ENCODE measurements at places on chromosomes 2 and 18.

DNA sequence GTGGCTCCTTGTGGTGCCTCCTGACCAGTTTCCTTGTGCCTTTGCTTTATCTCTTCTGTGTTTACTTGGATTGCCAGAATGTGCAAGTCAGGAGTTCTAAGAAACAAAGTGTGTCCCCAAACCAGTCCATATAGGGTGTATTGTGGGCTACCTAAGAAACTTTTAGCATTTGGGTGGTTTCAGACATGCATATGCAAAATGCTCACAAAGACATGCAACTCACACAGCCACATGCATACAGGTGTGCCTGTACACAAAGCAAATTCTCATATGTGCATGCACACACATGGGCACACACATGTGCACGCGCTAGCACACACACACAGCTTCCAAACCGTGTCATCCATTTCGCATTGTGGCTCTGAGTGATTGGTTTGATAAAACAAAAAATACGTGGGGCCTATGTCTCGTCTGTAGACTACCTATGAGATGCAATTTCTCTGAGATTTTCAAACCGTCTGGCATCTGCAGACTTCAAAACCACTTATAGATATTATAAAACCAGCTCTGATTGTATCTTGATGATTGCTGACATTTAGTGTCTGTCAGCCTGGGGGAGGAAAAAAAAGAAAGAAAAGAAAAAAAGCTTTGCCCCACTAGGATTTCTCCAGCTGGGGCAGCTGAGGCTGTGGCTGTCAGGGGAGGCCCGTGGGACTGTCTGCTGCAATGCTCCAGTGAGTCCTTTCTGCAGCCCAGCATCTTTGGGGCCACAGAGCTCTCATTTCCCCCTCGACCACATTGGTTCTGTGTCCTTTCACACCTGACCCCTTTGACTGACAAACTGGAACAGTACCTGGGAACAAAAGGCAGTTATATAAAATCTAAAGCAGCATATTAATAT lies 556.1 kb downstream of the CMPK2 start:
- DNase-seq = no peak

- no peak for DNase-seq
Observed at GRCh38 chr18:58087928-58088690, 44.1 kb downstream of the NEDD4L start.

DNA sequence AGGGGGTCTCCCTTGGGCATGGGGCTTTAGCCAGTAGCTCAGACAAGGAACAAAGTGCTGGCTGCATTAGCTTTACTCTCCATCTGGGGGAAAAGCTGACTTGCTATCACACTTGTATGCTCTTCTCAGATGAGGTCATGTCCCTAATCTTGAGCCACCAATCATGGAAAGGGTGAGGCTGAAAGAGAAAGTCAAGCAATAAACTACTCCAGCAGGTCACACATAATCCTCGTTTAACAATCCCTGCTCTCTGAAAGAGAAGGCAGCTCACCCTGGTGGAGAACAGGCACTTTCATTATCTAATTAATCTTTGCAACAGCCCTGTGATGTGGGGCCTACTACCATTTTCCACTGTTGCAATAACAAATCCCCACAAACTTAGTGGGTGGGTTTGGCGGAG lies 129.7 kb upstream of the CAPN13 start:
- DNase-seq = no peak

- no peak for DNase-seq
Observed at GRCh38 chr2:43343573-43344304, 117.3 kb upstream of the ZFP36L2 start.

DNA sequence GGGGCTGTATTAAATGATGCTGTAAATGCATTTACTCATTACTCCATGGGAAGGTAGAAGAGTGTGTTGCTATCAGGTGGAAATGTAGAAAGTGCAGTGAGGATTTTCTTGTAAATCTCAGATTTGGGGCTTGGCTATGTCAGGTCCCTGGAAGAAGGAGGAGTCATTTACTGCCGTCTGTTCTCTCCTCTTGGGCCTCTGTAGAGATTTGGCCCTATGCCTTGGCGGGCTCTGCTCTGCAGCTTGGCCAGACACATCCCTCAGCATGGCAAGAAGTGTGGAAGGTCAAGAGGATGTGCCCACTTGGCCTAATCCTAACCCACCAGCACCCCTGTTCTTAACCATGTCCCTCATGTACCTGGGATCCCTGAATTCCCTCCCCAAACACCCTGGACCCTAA lies 6.7 kb downstream of the IL1R1 start:
- no peak for DNase-seq

DNA sequence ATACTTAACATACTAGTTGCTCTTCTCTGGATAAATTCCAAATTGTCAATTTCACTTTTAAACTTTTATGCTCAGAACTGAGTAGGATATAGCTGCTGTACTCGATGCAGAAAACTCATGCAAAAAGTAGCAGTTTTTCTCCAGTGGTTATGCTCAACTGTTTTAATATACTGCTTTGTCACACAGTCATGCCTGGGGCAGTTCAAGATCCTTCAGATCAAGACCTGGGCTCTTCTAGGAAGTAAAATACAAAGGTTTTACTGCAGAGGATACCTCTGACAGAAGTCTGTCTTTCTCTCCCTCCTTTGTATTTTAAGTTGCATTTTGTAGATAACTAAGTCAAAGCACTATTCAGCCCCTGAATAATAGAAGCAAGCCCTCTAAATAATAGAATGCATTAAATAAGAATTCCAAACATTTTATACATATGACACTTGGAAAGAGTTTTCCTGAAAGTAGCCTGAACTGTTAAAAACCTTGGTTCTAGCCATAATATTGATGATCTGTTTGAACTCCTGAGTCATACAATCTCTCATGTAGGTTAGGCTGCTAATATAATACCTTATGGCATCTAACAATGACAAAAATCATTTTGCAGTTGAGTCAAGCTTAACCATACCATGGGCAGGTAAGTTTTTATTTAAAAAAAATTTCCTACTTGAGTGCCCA lies 183.3 kb upstream of the TRIB2 start:
- no peak for DNase-seq

- DNase-seq = no peak
Observed at GRCh38 chr18:6778459-6779247, 49.1 kb downstream of the ARHGAP28 start.

GRCh38 chr2:74497777-74498499 lies 1.5 kb downstream of the LBX2 start:
- DNase-seq = no peak

DNA sequence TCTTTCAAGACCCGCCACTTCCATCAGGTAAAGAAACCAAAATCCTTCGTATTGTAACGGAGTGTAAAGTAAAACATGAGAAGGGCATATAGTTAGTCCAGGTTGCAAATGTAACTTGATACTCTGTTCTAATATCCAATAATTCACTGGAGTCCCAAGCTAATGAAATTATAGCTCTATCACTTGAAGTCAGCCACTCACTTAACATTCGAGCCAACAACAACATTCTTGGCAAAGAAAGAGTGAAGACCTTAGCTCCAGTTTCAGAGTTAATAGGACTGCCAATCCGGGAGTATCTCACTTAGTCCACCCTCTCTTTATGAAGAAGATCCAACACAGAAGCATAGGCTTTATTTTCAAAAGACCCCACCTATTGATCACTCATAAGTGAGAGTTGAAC lies 298.0 kb upstream of the SOX11 start:
- DNase-seq = no peak

- DNase-seq = no peak
Observed at GRCh38 chr2:20365249-20365817, 14.7 kb upstream of the PUM2 start.

- DNase-seq = no peak
Observed at GRCh38 chr2:86706935-86707334, 13.2 kb upstream of the RMND5A start.

All from NCI-H526 treated with DMSO at 0.1 percent for 48 hours (cell line).